ENCODE measurements at places on chromosomes 5 and 9. TPM values are rescaled to one million over a fixed set of nuclear protein-coding genes. Genes with fewer than 3 reads are reported as not detected.

The SV2C gene
- total RNA-seq, result 0.05 TPM

The SWI5 gene
- 26.2 TPM for total RNA-seq

The TXNDC8 gene
- total RNA-seq, result not detected

The IRX2 gene
- 63.2 TPM for total RNA-seq

The NR5A1 gene
- 0.39 TPM for total RNA-seq

The FBLL1 gene
- 5.3 TPM for total RNA-seq

The MAST4 gene
- total RNA-seq, result 8.0 TPM

The BAAT gene
- 0.17 TPM for total RNA-seq

The SLIT3 gene
- 2.3 TPM for total RNA-seq

The CBY3 gene
- total RNA-seq, result 0.37 TPM

The ZBED3 gene
- 7.0 TPM for total RNA-seq

The NR4A3 gene
- 0.46 TPM for total RNA-seq

The PCA3 gene
- total RNA-seq, result not detected

The PCBD2 gene
- total RNA-seq, result 12.8 TPM

The BRIX1 gene
- 57.3 TPM for total RNA-seq

The TCOF1 gene
- total RNA-seq, result 130 TPM

The PCDHB11 gene
- 0.92 TPM for total RNA-seq

The ACOT12 gene
- not detected for total RNA-seq

The SPINK6 gene
- total RNA-seq, result not detected

The SLC34A3 gene
- 0.13 TPM for total RNA-seq

The TRIM14 gene
- total RNA-seq, result 18.4 TPM

The ANKS6 gene
- 66.5 TPM for total RNA-seq

All from WTC11 (cell line).